ENCODE measurements at places on chromosomes 1 and 21.

DNA sequence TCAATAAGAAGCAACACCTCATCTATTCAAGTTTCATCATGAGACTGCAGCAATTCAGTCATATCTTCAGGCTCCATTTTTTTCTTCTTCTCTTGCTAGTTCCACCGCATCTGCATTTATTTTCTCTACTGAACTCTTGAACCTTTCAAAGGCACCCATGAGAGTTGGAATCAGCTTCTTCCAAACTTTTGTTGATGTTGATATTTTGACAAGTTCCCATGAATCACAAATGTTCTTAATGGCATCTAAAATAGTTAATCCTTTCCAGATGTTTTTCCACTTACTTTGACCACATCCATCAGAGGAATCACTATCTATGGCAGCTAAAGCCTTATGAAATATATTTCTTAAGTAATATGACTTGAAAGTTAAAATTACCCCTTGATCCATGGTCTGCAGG is 434.3 kb downstream of the GPATCH2 start:
- no peak for DNase-seq
- no peaks in the 10 kb centered on the region for H3K4me1 ChIP-seq
- no peaks in the 10 kb centered on the region for H3K36me3 ChIP-seq
- H3K27me3 ChIP-seq: no peaks in the 10 kb centered on the region

DNA sequence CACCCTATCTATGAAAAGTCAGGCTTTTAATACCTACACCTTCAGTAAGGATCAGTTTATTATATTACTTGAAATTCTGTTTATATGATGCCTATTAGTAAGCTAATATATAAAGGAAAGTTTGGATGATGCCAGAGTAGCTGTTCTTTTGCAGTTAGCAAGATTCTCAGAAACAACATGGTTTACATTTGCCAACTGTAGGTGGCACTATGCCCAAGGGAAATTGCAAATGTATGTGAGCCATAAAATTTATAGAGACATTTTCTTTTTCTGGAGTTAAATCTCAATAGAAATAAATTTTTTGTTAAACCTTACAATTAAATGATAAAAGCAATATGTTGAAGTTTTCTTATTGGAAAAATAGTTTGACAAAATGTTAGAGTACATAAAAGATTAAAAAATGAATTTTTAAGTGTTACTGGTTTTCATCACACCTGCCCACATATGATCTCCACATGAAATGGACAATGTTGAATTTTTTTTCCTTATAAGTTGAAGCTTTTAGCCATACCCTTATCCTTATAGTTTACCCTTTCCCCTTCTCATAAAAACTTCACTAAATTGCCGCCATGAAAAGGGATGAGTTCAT is 32.1 kb upstream of the EPHX4 start:
- H3K4me1 ChIP-seq: no peaks in the 10 kb centered on the region
- no peak overlapping the region for H3K27ac ChIP-seq
- no peaks in the 10 kb centered on the region for H3K27me3 ChIP-seq
- no peak overlapping the region for H3K4me3 ChIP-seq
- H3K36me3 ChIP-seq: no peaks in the 10 kb centered on the region

GRCh38 chr1:62362926-62363325 is 43.7 kb upstream of the KANK4 start:
- H3K4me1 ChIP-seq: no peaks in the 10 kb centered on the region
- H3K4me3 ChIP-seq: no peak overlapping the region
- no peaks in the 10 kb centered on the region for H3K27me3 ChIP-seq
- DNase-seq: no peak

GRCh38 chr1:116375887-116376728 is 3.1 kb downstream of the ATP1A1 start:
- H3K36me3 ChIP-seq: no peaks in the 10 kb centered on the region
- H3K4me1 ChIP-seq: peaks cover 81% of the 10 kb centered on the region
- peak overlapping the region; percentile 90 for H3K4me3 ChIP-seq
- DNase-seq: peak; percentile 94

DNA sequence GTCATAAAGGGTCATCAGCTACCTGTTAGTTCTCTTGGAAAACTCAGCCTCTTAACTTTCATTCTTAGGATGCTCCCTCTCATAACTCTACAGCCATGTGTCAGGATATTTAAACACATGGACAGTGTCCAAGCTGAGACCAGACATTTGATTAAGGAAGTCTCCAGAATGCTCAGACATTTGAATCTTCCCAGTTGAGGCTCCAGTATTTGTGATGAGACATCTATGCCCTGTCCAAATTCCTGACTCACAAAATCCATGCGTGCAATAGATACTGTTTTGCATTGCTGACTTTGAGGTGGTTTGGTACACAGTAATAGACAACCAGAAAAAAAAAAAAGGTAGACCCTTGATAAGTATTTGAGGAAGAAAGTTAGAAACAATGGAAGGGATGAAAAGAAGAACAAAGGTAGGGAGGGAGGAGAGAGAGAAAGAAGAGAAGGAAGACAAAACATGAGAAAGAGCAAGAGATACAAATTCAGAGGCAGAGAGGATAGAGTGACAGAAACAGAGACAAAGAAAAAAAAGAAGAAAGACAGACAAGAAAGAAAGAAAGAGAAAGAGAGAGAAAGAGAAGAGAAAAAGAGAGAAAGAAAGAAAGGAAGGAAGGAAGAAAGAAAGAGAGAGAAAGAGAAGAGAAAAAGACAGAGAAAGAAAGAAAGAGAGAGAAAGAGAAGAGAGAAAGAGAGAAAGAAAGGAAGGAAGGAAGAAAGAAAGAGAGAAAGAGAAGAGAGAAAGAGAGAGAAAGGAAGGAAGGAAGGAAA is 275.5 kb upstream of the PRMT6 start:
- no peaks in the 10 kb centered on the region for H3K36me3 ChIP-seq
- no peaks in the 10 kb centered on the region for H3K27me3 ChIP-seq
- H3K27ac ChIP-seq: no peak overlapping the region
- H3K4me1 ChIP-seq: no peaks in the 10 kb centered on the region
- DNase-seq: no peak
- no peak overlapping the region for H3K4me3 ChIP-seq

DNA sequence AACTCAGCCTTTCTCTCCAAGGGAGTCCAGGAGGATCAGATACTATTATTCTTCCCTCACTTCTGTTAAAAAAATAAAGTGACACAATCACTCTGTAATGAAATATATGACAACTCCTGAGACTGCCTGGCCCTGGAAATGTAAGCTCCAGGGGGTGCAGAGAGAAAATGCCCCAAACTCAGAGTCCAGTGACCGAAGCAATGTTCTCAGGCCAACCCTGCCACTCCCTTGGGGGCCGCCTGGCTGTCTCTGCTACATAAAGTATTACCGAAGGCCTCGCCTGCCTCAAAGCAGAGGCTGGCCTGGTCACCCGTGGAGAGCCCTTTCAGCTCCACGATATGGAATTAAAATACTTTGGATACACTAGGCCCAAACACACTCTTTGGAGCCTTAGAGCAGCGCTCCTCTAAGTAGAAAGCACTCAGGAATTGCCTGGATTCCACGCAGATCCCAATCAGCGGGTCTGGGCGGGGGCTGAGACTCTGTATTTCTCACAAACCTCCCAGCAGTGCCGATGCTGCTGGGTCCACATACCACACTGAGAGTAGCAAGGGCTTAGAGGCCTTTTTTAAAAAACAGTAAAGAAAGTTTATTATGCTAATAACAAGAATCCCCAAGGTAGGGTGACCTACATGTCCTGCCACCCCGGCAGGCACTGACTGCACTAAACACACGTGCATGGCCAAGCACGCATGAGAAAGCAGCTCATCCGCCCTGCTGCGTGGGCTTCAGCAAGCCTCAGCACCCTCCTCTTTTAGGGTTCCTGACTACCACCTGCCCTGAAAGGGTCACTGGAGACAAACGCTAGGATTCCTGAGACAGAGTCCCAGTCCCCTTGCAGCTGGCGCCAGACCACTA is 31.1 kb downstream of the TMCO4 start:
- no peaks in the 10 kb centered on the region for H3K4me1 ChIP-seq
- DNase-seq: no peak
- H3K27ac ChIP-seq: no peak overlapping the region
- peaks cover 16% of the 10 kb centered on the region for H3K36me3 ChIP-seq
- H3K4me3 ChIP-seq: no peak overlapping the region

- H3K27me3 ChIP-seq: no peaks in the 10 kb centered on the region
- H3K4me3 ChIP-seq: no peak overlapping the region
- H3K36me3 ChIP-seq: no peaks in the 10 kb centered on the region
- H3K4me1 ChIP-seq: no peaks in the 10 kb centered on the region
Observed at GRCh38 chr1:11447903-11448302, 31.1 kb upstream of the DISP3 start.

DNA sequence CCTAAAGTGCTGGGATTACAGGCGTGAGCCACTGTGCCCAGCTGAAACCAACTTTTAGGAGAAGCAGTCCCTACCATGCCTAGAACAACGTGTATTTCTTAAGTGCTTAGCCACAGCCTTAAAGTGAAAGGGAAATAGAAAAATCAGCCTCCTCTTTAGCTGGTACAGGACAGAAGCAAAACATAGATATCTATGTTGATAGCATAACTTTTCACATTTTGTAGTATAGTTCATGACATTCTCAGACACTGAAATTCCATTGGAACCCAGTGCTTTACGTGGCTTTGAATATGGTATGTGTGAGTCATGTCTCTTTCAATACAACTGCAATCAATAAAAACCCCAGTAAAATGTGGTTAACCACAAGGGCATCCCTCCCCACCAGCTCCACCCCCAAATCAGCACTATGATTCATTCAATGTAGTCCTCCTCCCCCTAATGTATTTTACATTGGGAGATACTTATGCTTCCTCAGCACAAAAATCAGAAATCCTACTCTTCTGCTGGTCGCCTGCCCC is 32.1 kb downstream of the TGFB2 start:
- H3K4me3 ChIP-seq: no peak overlapping the region
- H3K36me3 ChIP-seq: no peaks in the 10 kb centered on the region
- H3K4me1 ChIP-seq: no peaks in the 10 kb centered on the region
- no peaks in the 10 kb centered on the region for H3K27me3 ChIP-seq
- DNase-seq: no peak

- no peaks in the 10 kb centered on the region for H3K4me1 ChIP-seq
- H3K36me3 ChIP-seq: no peaks in the 10 kb centered on the region
- no peak overlapping the region for H3K27ac ChIP-seq
- no peaks in the 10 kb centered on the region for H3K27me3 ChIP-seq
- no peak overlapping the region for H3K4me3 ChIP-seq
Observed at GRCh38 chr1:152479792-152480595, 30.6 kb upstream of the LCE5A start.

DNA sequence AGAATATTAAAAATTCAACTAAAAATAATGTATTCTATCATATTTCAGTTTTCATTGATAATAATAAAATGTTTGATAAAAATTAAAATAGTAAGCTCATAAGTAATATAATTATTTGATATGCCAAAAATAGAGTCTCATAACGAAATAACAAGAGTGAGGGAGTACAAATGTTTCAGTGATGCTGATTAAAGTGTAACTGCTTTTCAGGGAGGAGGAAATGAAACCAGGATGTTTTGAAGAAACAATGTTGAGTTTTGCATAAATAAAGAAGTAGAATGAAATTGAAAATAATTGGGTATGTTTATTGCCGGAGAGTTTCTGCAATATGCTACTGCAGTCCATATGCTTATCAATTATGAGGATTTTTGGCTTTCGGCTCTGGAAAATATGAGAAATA is 1159.8 kb upstream of the ADGRL2 start:
- H3K36me3 ChIP-seq: no peaks in the 10 kb centered on the region
- no peak overlapping the region for H3K27ac ChIP-seq

- peaks cover 19% of the 10 kb centered on the region for H3K4me1 ChIP-seq
- H3K27ac ChIP-seq: no peak overlapping the region
- H3K36me3 ChIP-seq: no peaks in the 10 kb centered on the region
- H3K4me3 ChIP-seq: no peak overlapping the region
- H3K27me3 ChIP-seq: no peaks in the 10 kb centered on the region
Observed at GRCh38 chr1:46405724-46406123, 11.6 kb downstream of the FAAH start.

- H3K36me3 ChIP-seq: peaks cover 12% of the 10 kb centered on the region
- no peak overlapping the region for H3K4me3 ChIP-seq
- H3K27me3 ChIP-seq: no peaks in the 10 kb centered on the region
- no peak for DNase-seq
- H3K27ac ChIP-seq: no peak overlapping the region
Observed at GRCh38 chr1:22118291-22118992, 24.5 kb downstream of the WNT4 start.

DNA sequence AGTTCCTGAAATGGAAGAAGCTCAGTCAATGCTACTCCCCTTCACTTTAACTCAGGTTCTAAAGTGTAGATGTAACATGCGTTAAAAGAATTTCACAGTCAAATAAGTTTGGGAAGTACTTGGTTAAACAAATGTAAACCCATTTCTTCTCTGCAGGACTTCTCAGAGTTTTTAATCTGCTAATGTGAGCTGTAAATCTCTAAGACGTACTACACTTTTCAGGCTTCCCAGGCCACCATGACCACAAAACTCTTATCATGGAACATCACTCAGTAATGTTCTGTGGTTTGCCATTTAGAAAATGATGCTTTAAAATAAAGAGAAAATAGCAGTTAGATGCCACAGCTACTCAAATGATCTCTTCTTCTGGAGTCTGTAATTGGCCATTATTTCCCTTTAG is 104.3 kb downstream of the HHIPL2 start:
- H3K4me1 ChIP-seq: no peaks in the 10 kb centered on the region
- H3K36me3 ChIP-seq: no peaks in the 10 kb centered on the region
- no peak overlapping the region for H3K27ac ChIP-seq

DNA sequence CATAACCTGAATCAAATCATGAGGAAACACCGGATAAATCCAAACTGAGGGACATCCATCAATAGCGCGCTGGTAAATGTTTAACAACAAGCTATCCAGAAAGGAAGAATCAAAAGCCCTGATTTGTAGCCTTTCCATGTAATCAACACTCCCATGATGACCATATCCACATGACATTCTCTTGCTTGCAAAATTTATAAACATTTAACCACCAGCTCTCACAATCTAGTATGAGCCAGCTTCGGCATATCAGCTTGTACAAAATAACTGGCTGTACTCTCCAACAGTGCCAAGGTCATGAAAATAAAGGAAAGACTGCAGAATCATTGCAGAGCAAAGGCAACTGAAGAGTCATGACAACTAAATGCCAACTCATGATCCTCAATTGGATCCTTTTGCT is 15.7 kb downstream of the HSD11B1 start:
- H3K4me3 ChIP-seq: no peak overlapping the region
- H3K27ac ChIP-seq: peak overlapping the region; percentile 70
- H3K27me3 ChIP-seq: no peaks in the 10 kb centered on the region
- H3K36me3 ChIP-seq: no peaks in the 10 kb centered on the region
